ENCODE measurements at places on chromosomes 5 and 9.
A peak's percentile ranks its signal among the peaks of the same experiment; 100 is the strongest.

- DNase-seq, result no peak
These were observed 269.6 kb downstream of the ARL15 start for GRCh38 chr5:54040804-54041203.

GRCh38 chr5:59522201-59522831 lies 371.2 kb downstream of the PDE4D start:
- no peak for DNase-seq

GRCh38 chr5:53355316-53355715 lies 125.1 kb upstream of the FST start:
- no peak for DNase-seq

GRCh38 chr5:130974021-130974683 lies 190.9 kb downstream of the HINT1 start:
- DNase-seq, result no peak

DNA sequence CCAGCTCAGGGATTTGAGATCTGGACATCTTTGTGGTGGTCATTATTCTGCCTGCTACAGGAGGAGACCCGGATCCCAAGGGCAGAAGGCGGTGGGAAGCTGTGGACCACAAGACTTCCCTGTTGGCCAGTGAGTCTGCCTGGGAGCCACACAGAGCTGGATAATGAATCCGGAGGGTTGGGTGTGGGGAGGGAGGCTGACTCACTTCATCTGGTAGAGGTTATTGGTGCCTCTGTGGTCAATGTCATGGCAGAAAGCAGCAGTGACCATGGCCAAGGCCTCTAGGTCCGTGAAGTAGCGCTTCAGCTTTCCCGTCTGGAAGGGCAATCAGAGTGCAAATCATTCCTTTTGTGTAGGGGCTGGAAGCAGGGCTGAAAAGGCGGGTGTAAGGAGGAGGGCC lies 58.5 kb downstream of the PDE6A start:
- DNase-seq, result no peak

DNA sequence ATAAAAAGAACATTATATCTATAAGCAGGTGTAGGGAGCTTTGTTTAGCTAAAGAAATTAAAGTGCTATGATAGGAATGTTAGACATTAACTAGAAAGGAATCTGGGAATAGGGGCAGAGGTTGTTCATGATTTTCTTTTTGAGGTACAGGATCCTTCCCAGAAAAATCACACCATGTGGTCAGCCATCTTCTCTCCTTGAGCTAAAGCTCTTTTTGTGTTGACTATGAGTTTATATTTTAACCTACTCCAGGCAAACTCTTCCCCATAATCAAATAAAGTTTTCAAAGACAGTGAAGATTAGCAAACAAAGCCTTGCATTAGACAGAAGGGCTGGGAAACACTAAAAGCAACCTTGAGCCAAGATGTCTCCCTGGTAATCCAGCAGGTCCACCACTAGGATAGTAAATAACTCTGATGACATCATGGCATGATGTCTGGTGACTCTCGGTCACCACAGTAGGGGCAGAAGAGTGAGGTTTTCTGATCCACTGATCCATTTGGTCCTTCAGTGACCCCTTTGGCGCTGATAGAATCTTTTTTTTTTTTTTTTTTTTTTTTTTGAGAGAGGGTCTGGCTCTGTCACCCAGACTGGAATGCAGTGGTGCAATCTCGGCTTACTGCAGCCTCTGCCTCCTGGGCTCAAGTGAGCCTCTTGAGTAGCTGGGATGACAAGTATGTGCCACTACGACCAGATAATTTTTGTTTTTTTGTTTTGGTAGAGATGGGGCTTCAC lies 30.6 kb upstream of the IL6ST start:
- DNase-seq, result no peak

GRCh38 chr5:70440-70839 lies 21.5 kb upstream of the PLEKHG4B start:
- DNase-seq, result no peak

DNA sequence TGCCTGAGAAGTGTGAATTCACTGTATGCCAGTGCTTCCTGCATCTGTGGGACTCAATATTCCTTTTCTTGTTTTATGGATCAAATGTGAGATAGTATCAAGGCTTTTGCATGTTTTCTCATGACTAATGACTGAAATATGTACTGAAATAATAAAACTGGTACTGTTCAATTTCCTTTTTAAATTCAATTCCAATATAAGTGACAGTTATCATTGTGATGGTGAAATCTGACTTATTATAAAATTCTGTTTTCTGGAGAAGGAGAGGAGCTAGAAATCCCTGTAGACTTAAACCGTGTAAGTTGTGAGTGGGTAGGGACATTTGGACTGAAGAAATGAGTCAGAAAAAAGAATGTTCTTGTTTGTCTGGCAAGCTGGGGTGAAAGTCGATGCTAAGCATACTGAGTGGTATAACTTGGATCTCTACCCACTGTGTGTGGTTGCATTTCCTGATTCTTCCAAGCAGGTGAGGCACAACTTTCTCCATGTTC lies 245.2 kb downstream of the EFNA5 start:
- DNase-seq, result no peak

- DNase-seq, result no peak
These were observed 42.0 kb downstream of the SHB start for GRCh38 chr9:38026840-38027527.

DNA sequence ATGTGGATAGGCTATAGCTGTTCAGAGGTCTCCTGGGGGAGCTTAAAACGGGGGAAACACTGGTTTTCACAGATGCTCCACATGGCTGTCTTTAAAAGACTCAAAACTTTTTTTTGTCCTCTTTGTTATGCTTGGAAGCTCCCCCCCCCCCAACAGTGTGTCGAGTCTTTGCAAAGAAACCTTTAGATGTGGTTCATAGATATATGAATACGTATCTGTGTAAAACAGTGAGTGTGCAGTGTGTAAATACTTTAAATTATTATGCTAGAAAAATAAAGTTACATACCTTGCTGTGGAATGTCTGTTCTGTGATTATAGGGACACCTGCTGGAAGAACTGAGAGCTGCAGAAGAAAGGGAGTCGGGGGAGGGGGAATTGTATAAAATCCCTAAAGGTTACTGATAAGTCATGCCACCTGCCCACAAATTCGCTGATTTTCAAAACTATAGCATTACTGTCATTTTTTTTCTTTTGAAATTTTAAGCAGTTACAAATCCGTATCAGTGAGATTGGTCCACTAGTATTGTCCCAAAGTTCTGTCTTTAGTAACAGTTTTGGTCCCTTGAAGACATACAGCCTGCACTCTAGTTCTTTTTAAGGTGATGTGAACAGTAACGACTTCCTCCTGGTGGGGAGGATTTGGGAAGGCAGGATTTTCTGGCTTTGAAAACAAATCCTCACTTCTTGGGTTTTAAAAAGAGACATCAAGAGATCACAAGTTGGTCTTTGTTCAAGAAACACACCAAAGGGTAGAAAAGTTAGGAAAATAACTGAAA lies 22.9 kb downstream of the RGMB start:
- DNase-seq, result peak; percentile 20

GRCh38 chr9:117697046-117697445 lies 7.2 kb upstream of the TLR4 start:
- DNase-seq, result no peak

GRCh38 chr9:71704796-71705195 lies 63.5 kb downstream of the CEMIP2 start:
- DNase-seq, result no peak

DNA sequence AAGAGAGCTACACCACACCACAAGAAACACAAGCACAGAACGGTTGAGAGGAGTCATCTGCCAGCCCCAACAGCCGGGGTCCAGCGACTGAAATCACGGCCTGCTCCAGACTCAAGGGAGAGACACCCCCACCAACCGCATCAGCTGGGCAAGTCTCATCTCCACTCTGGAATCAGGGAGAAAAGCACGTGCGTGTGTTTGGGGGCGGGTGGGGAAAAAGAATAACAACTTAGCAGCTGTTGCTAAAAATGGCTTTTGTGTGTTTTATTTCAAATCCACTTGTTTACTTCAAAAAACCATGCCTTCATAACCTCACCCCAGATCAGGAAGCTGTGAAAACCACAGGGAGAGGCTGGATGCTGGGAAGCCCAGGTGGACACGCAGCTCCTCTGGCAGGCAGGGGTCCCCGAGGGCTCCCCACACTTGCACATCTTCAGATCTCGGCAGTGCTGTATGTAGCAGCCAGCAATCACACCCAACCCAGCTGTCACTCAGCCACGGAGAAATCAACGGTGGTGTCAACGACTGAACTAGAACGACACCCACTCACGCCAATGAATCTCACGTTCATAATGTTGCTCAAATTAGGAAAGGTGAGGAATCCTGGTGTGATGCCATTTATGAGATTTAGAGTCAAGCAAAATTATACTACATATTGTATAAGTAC lies 19.0 kb downstream of the PNPLA7 start:
- DNase-seq, result no peak

- DNase-seq, result no peak
These were observed 51.9 kb downstream of the NEK6 start for GRCh38 chr9:124309667-124310084.

GRCh38 chr5:11013793-11014192 lies 252.8 kb upstream of the DAP start:
- no peak for DNase-seq

- no peak for DNase-seq
These were observed 146.4 kb upstream of the ZNF366 start for GRCh38 chr5:72653586-72653985.

- DNase-seq, result no peak
These were observed 345.0 kb downstream of the CWC27 start for GRCh38 chr5:65113771-65114170.

GRCh38 chr5:111735583-111736270 lies 21.3 kb downstream of the NREP start:
- no peak for DNase-seq

DNA sequence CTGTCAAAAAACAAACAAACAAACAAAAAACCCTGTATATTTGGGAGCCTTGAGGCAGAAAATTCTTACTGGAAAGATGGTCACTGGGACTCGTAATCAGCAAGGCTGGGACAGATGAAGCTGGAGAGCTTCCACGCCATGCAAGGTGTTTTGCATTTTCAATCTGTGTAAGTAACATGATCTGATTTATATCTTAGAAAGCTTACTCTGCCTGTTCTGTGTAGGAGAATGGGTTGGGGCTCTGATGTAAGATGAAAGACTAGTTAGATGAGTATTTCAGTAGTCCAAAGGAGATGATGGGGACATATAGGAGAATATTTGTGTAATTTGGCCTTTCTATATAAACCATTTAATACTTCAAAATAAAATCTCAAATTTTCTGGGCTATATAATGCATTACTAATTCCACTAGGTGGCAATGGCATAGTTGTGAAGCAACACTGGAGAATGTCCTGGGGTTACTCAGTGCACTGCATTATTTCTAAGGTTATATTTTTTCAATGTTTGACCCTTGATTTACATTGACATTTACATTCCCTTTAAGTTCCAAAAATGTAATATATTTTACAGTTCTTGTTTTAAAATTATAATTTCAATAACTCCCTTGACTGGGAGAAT lies 21.9 kb upstream of the FSD1L start:
- DNase-seq, result no peak

DNA sequence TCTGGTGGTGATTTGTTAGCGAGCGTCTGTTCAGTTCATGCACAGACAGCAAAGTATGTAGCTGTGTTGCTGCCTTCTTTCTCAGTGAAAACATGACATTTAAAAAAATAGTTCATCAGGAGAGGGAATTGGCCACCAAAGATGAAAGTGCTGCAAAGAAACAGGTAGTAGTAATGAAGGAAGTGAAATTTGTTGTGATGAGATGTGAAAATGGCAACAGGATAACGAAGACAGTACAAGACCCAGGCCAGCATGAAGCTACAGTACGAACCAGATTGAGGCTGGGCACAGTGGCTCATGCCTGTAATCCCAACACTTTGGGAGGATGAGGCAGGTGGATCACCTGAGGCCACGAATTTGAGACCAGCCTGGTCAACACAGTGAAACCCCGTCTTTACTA lies 136.0 kb downstream of the SMARCA2 start:
- no peak for DNase-seq

GRCh38 chr5:172885597-172886340 lies 51.7 kb downstream of the ERGIC1 start:
- no peak for DNase-seq

GRCh38 chr5:141508798-141509611 lies 20.1 kb downstream of the PCDHGC5 start:
- no peak for DNase-seq

GRCh38 chr5:135448791-135449507 lies 1.8 kb upstream of the DCANP1 start:
- no peak for DNase-seq
